ENCODE measurements at places on chromosomes 2 and 18.
A peak's percentile ranks its signal among the peaks of the same experiment; 100 is the strongest.

GRCh38 chr18:3214855-3215637 lies 4.7 kb downstream of the MYOM1 start:
- DNase-seq = no peak

- no peak for DNase-seq
Measured at GRCh38 chr2:68726608-68727367, 7.8 kb upstream of the ARHGAP25 start.

DNA sequence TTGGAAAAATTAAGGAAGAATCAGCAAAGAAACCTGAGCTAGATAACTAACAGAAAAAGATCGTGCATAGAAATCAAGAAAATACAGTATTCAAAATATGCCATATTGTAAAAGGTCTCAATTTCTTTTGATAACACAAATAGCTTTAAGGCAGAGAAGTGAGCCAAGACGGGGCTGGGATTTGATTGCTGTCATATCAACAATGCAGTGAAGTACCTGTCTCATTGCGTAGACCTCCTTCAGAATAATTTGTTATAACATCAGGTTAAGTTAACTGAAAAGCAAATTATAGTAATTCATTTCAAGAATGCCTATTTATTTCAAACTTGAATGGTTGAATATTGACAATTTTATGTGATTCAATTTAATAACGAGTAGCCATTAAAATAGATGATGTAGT lies 453.8 kb upstream of the MAP2 start:
- no peak for DNase-seq

- no peak for DNase-seq
Measured at GRCh38 chr18:35097195-35097594, 56.0 kb downstream of the MAPRE2 start.

DNA sequence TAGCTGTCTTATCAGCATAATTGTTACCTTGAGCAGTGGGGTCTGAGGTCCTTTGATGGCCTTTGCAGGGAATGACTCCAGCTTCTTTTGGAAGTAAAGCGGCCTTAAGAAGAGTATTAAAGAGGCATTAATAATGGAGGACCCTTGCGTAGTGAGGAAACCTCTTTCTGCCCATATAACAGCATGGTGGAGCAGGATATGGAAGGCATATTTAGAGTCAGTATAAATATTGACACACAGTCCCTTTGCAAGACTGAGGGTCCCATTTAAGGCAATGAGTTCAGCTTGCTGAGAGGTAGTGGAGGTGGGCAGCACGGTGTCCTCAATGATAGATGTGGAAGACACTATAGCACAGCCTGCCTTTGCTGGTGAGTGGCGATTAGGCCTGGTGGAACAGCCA lies 32.7 kb downstream of the NCL start:
- no peak for DNase-seq

DNA sequence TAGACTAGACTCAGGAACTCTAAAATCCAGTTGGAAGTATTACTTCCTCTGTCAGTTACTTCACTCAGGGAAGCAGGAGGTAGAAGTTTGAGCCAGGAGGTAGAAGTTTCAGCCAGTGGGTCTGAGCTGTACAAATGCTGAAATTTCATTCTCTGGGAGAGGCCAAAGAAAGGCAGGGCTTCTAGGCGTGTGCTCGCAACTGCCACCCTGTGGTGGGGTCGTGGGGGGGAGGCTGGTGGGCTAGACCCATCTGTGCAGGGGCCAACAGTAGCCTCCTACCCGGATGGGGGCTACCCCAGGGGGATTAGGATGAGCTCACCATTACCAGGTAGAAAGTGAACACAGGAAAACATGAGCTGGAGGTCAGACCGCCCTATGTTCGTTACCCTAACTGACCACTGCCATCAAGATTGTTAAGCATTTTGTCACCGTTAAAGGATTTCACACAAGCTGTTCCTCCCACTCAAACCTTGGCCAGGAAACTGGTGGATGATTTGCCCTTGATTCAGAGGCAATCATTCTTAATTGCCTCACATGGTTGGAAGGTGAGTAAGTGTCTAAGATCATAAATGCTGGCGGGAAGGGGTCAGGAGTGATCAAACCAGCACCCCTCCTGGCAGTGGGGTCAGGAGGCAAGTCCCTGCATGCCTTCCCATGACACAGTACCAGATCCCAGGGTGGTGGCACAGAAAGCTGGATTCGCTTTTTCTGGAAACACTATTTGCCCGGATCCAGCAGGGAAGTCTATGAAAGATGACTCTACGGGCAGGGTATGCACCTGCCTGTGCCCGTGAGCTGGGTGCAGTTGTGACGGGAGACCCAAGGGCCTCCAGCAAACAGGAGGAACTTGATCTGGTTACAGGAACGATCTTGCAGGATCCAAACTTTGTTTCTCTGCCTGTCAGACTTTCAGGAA lies 5.2 kb upstream of the FHL2 start:
- DNase-seq = peak; percentile 72

DNA sequence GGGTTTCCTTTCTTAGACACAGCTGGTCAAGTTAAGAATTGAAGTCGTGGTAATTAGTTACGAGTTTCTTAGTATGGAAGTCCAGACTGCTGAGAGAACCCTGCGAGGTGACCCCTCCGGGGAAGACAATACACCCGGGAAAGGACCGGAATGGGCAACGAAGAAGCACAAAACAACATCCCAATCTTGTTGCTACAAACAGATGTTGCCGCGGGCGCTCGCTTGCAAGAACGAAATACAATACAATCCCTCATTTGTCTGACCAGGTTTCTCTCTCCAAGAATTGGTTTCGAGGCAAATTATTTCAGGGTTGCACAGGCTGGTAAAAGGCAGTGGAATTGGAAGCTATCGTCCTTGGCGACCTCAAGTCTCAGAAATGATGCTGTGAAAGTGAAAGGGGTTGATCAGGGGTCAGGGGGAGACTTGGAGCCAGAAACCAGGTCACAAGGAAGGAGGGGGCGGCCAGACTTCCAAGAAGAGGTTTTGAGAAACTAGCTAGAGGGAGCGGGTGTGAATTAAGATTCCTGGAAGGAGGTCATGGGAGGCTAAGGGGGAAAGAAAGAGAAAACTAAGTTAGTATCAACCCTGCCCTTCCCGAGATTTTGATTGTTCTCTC lies 401.9 kb downstream of the HRH4 start:
- DNase-seq = no peak

DNA sequence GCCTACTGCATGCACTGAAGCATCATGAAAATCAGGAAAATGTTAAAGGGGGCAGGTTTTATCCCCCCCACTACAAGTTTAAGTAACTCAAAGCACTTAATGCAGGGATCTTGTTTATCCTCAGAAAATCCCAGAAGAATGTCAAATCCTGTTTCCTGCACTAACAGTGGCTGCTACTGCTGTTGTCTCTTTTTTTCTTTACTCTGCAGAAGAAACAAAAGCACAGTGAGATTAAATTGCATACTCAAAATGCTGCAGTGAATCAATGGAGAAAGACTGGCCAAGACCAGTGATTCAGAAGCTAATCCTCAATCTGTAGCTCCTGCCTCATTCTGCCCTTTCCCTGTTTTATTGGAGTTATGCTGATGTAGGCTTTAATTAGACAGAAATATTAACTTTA lies 332.3 kb upstream of the FIGN start:
- no peak for DNase-seq

DNA sequence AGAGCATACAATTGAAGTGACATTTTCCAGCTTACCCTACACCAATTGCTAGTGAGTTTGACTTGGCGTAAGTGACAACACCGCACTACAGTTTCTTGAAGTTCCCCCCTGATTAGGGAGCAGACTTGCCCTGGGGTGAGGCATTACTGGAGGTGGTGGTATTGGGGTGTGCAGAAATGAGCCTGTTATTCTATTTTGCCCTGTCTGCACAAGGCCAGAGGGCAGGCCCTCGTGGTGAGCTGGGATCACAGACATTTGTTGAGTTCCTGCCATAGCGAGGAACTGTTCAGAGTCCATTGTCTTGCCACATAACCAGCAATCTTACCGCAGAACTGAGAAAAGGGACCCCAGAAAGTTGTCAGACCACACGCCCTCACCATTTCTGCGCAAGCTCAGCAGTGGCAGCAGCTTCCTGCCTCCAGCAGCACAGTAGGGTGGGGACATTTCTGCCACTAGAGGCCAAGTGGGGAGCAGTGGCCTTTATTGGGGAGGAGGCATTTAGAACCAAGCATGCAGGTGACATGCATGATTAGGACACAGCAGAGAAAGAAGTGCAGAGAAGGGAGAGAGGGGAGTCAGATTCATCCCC lies 103.6 kb upstream of the BCL2L11 start:
- DNase-seq = no peak

DNA sequence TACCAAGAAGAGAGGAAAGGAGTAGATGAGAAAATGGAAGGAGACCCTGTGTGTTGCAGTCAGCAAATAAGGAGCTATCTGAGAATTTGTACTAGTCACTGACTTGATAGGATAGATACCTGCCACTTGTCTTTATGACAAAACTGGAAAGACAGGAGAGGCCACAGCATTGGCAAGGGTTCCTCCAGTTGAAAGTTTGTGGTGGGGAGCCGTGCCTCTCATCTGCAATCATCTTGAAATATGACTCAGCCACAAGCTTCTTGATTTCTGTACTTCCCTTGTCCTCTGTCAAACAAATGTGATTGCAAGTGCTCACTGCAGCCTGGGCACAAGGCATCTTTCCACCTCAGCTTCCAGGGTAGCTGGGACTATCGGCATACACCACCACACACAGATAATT lies 99.1 kb downstream of the GREB1L start:
- DNase-seq = no peak

- no peak for DNase-seq
Measured at GRCh38 chr2:199975273-199975895, 20.0 kb downstream of the MAIP1 start.

DNA sequence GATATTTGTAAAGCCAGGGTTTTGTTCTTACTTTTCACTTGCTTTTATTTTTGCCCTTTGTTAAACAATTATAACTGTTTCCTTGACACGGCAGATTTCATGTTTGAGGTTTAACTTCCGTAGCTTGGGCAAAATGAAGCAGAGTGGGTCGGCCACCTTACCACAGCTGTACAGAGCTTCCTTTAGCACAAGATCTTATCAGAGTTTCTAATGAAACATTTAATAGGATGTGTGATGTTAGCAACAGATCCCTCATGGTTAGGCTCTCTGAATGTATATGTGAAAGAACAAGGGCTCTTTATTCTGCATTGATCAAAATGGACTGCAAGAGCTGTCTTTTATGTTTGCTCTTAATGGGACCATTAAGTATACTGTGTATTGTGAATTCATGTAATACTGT lies 22.3 kb downstream of the RNF125 start:
- no peak for DNase-seq

DNA sequence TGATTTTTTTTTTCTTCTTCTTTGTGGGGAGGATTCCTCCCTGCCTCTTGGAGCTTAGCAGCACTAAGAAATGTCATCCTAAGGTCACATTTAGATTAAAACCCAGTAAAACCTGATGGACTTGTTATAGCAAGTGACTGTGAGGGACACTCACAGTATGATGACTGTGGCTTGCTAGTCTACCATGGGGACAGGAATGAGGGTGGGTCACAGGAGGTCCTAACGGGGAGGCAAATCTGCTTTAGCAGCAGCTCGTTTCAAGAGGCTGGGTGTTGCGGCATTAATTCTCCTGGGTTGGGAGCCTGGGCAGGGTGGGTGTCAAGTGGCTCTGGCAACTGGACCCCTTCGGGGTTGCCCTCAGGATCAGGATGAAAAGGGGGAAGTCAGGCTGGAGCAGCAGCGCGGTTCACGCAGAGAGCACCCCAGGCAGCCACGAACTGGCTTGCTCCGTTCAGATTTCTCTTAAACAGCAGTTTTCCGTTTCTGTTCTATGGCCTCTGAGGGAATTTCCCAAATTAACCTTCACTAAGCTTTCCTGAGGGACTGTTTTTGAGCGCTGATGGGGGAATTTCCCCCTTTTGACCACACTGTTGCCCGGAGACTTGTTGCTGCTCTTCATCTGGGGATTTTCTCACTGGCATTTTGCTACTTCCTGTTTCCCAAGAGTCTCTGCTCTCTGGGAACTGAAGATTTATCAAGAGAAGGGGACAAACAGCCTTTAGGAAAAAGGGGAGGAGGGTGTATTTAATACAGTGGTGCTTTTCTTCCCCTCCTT lies 59.8 kb upstream of the PELI1 start:
- DNase-seq = no peak

DNA sequence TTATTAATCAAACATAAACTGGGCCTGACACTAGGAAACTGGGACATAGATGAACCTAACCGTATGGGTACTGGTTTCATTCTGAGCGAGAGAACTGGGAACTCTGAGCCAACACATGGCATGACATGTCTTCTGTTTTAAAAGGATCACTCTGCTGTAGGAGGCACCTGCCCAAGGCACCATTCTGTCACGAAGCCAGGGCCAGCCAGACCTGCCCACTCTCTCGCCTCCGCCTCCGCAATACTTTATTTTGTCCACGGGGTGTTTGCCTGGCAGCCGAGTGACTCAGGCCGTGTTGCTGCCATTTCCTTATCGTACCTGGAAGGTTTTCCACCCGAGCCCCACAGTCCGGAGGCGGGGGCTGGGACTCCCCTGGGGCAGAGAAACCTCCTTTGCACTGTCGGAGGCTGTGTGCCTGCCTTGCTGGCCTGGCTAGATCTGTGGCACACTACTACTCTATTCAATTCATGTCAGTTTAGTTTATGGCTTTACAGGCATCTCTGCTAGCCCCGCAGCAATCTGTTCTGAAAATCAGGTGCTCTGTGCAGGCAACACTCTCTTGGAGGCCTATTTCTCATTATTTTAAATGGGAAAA lies 120.4 kb upstream of the ACKR3 start:
- DNase-seq = no peak

- DNase-seq = no peak
Measured at GRCh38 chr2:21939967-21940366, 816.2 kb downstream of the TDRD15 start.

DNA sequence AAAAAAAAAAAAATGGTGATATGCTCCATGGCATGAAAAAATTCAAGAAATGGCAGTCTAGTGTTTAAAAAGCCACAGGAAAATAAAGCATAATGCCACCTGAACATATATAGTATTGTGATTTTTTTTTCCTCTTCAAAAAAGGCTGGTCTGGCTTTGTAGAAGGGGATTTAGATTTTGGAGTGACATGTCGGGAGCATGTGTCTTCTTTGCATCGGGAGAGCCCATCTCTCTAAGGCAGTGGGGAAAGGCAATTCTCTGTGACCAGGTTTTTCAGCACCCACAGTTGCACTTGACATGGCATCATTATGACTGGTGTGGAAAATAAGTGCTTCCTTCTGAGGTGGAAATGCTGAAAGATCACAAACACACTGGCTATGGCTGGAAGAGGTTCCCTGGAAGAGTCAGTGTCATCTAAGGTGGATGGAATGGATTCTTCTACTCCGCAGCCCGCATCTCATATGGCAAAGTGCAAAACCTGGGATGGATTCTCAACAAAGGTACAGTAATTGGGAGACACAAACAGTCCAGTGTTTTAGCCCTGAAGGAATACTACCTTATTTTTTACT lies 172.5 kb downstream of the AGAP1 start:
- peak; percentile 84 for DNase-seq

GRCh38 chr2:176514805-176515500 lies 245.7 kb downstream of the MTX2 start:
- DNase-seq = no peak

Measured in NCI-H446 (cell line).